Osteocyte (in vitro differentiated cells): ENCODE measurements at places on chromosomes 13 and 19. TPM values are rescaled to one million over a fixed set of nuclear protein-coding genes. Genes with fewer than 3 reads are reported as not detected.

DNA sequence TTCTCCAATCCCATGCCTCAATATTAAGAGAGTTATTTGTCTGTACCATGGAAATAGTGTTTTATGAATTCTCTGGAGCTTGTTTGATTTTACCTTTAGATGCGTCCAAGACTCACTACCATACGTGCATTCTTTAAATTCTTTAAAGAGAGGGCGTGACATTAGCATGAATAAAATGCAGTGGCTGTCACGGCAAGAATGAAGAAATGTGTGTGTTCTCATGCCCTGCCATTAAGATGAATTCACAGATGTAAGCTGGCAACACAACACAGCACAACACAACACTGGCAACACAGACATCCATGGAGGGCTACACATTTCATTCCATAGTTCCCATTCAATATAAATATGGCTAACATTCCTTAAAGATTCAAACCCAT, 213.4 kb downstream of the ENOX1 start:
- DNase-seq = no peak

DNA sequence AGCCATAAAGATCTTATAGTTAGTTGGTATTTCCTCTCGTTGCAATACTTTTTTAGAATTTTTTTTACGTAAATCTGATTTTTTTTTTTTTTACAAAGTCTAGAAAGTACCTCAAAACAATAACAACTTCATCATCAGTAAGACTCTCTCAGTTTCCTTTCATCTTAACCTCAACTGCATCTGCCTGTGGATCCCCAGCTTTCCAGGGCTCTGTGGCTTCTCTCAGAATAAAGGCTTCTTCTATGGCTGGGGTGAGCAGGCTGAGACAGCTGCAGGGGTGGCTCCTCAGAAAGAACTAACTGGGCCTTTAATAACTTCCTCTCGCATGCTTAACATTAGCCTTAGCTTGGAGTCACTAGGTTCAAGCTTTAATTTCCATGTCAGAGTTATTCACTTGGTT, 4.2 kb downstream of the ZNF506 start:
- DNase-seq = no peak

- DNase-seq = no peak
These were observed 1.1 kb downstream of the ZNF835 start for GRCh38 chr19:56670401-56670960.

DNA sequence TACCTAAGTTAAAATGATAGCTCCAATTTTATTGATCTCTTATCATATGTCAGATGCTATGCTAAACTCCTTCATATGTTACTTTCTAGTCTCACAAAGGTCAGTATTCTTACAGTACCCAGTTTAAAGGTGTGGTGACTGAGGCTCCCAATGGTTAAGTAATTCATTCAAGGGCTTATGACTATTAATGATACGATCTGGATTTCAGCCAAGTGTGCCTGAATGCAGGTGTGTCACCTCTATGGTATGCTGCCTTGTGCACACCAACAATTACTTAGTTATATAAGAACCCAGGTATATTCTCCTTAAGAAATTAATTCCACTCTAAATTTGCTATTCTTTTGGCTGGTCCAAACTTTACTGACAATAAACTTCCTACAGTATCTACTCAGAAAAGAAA, 84.6 kb upstream of the TRPC4 start:
- DNase-seq = no peak

DNA sequence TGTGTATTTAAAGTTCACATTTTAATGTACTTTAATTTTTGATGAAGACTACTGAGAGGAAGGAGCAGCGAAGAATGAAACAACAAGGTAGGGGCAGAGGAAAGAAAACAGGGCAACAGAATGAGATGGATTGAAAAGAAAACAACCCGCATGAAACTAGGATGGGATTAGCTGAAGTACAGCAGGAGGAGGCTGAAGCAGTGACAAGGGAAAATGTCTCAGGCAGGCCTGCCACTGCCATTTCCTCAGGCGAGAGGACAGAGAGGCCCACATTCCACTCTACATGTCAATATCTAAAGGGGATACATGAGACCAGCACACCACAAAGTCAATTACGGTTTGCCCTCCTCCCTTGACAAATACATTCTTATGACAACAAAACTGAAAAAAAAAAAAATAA, 1703.2 kb downstream of the EFNB2 start:
- DNase-seq = no peak

DNA sequence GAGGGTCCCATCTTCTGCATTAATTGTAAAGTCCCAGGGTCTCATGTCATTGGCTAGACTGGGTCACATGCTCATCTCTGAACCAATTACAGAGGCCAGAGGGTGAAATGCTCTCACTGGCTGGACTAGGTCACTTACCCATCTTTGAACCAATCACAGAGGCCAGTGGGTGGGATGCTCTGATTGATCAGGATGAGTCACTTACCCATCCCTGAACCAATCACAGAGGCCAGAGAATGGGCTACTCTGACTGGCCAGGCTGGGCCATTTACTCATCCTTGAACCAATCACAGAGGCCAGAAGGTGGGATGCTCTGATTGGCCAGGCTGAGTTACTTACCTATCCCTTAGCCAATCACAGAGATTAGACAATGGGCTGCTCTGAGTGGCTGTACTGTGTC, 5.3 kb downstream of the MISP start:
- DNase-seq = no peak

DNA sequence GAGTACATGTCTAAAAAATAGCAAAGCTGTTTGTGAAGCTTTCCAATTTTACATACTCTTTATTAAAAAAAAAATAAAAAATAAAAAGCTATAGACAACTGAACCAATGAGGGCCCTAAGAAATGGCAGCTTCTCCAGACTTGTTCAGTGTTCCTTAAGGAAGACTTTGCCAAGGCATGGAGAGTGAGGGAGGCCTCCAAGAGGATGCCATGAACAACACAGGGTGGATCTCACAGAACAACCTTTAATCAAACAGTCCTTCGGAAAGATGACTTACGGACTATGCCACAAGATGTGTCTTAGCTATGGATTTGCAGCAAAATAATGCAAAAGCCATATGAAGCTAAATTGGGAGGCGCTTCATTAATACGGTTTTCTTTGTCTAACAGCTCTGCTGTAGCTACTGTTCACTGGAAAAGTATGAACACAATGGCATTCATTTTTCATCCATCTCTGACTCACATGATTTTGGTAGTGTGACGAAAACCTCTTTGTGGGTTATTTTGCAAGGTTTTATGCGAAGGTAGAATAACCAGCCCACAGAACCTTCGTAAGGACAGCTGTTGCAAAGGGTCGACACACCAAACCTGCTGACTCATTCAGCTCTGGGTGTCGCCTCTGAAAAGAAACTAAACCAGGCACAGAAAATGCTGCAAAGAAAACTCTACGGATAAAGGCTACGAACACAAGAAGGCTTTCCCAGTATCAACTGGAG, 27.7 kb downstream of the EFNB2 start:
- DNase-seq = no peak

DNA sequence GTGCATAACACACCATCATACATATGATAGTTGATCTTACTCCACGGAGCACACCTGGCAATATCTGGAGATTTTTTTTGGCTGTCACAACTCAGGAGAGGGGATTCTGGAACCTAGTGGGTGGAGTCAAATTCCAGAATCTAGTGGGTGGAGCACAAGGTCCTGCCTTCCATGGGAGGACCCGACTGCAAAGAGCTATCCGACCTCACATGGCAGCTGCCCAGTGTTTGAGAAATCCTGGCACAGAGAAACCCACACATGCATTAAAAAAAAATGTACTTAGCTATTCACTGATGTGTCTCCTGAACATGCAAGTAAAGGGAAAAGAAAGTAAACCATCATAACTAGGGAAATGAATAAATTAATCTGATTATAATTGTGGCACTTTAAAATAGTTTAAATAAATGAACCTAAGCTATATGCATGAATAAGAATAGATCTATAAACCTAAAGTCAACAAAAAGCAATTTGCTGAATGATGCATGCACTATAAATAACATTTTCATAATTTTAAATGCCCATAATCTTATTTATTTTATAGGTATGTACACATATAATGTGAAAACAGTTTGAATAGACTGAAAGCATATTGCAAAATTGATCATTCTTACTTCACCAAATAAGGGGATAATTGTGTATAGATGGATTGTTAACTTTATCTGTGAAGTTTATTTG, 300.3 kb downstream of the MYO16 start:
- DNase-seq = no peak

- no peak for DNase-seq
These were observed 755.6 kb upstream of the MIR17HG start for GRCh38 chr13:90591927-90592268.

DNA sequence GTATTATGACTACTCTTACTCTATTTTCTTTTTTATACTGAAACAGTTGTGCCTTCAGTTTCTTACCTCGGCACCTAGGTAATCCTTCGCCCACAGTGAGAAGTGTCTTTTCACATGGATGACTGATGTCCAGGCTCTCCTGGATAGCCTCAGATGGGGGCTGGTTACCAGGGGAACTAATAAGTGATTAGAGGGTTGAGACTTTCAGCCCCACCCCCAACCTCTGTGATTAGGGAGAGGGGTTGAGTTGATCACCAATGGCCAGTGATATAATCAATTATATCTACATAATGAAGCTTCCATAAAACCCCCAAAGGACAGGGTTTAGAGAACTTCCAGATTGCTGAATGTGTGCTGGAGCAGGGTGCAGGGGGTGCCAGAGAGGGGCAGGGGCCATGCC, 43.0 kb upstream of the GPR183 start:
- no peak for DNase-seq

DNA sequence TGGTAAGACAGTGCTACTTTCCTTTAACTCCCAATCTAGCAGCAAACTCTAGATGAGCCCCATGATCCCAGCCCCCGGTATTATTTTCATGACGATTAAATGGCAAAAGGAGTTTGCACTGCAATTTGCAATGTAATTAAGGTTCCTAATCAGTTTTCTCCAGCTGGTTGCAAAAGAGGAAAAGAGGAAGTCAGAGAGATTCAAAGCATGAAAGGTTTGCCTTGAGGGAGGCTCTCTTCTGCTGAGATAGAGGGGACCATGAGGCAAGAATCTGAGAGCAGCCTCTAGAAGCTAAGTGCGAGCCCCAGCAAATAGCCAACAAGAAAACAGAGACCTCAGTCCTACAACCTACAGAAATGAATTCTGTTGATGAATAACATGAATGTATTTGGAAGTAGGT, 527.1 kb downstream of the UQCRFS1 start:
- DNase-seq = no peak

DNA sequence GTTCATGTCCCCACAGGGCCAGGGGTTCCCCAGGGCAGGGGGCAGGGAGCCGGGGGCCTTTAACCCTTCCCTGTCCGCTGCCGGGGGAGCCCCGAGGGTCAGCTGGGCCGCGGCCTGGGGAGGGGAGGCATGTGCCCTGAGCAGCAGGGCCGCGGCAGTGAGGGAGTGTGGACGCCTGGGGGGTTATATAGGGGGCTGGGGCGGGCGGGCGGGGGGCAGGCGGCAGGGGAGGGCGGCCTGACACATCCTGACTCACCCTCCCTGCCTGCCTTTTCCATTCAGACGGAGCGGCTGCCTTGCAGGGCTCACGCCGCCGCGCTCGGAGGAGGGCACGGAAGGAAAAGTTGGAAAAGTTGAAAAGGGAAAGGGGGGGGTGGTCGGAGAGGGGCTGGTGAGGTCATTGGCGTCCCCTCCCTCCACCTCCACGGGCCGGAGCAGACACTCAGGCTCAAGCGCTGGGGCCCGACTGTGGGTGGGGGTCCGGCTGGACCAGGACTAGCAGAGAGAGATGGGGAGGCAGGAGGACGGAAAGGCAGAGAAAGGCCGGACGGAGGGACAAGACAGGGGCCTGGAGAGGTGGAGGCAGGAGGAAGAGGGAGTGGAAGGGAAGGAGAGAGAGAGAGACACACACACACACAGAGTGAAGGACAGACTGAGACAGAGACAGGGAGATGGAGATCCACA, at the start of gene IL11:
Gene IL11 (minus strand): TSS at position 159 of the 684 bp plus-strand sequence. CDS start 153 bp downstream, at position 6.
- no peak for DNase-seq

- no peak for DNase-seq
These were observed 379.6 kb downstream of the TSHZ3 start for GRCh38 chr19:30969591-30969990.

GRCh38 chr19:35293808-35294207, 1.8 kb downstream of the MAG start:
- DNase-seq = no peak

The DUXA gene
- not detected in 2 replicates for total RNA-seq
